ENCODE measurements at places on chromosomes 4 and X.

DNA sequence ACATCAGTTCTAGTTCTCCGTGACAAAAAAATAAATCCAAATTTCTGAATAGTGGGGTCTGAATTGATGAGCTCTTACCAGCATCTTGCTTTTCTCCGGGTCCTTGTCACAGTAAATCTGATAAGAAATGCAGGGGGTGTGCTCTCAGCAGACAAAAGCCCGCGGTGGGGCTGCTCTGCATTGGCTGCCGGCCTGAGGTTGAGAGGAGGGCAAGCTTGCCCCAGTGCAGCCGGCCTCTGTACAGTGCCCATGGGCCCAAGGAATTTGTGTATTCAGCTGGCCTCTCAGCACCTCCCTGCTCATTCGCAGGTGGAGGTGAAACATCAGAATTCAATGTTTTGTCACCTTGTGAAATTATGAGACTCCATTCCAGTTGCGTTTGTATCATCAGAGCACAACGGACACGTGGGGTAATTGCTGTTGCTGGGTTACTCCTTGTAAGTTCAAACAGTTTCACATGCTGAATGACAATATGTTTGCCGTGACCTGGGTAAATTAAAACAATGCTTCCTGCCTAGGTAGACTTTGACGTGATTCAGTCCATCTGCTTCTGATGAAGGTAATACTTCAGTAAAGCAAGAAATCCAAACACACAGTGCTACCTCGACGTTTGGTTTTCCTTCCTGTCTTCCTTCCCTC, 596.4 kb downstream of the MID1IP1 start:
- no peak for DNase-seq

DNA sequence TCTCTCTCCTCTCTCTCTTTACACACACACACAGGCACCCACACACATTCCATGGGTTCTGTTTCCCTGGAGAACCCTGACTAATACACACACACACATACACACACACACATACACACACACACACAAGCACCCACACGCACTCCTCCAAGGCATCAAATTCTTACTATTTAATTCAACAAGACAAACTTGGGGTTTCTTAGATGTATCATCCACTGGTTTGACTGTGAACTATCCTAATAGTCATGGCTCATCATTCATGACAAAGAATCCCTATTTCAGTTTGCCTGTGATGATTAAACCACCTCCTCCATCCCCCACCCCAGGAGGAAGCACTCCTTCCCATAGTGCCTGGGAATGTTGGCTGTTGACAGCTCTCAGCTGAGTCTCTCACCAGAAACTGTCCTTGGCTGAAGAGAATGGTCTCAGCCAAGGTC, 98.2 kb downstream of the USP46 start:
- DNase-seq = no peak

- DNase-seq = no peak
These were observed 18.4 kb downstream of the NMU start for GRCh38 chr4:55617587-55618197.

DNA sequence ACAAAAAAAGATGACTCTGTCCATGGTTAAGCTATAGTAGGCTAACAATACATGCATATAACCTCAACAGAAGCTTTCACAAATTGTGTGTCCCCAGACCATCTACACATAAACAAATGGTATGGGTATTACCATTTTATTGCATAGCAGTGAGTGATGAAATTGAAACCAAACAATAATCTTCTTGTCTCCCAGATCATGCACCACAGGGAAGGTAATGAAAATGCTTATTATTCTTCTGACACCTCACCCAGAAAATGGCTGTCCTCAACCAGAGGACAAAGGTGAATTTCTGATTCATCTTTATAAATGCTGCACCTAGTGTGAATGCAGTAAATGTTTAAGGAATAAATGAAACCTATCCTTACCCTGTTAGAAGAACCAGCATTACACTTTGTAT, 8.0 kb downstream of the PRSS12 start:
- no peak for DNase-seq

DNA sequence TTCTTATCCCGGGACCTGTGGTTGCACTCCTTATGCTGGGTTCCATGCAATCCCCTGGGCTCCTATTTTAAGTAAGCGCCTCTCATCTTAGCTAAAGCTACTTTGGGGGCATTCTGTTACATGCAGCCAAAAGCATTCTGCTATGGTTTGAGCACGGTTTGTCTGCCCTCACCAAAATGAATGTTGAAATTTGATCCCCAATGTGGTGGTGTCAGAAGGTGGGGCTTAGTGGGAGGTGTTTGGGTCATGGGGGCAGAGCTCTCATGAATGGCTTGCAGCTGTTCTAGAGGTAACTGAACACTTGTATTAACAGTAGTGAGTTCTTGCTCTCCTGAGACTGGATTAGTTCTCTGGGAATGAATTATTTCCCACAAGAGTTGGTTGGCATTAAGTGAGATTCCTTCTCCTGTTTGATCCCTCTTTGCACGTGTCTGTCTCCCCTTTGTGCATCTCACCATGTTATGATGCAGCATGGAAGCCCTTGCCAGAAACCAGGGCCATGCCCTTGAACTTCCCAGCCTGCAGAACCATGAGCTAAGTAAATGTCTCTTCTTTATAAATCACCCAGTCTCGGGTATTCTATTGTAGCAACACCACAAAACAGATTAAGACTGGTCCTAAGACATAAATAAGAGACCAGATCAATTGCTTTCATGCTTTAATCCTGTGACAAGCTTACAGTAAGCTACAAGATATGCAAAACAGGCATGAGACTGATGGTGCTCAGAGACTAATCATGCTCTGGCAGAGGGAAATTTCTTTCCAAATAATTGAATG, 141.8 kb downstream of the TSPAN5 start:
- no peak for DNase-seq

DNA sequence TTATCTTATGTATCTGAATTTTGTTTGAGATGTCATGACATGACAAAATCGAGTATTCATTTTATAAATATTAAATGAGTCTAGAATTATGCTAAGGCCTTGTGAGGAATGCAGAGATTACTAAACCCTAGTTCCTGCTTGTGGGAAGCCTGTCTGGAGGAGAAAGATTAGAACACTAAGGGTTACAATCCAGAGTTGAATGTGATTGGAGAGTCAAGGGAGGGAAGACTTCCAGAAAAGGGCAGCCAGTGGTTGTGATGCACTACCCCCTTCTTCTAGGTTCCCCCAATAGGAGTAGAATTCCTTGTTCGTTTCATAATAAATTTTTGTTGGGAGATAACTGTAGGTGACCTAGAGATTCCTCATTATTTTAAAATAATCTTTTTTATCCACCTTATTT, 141.1 kb downstream of the AFF1 start:
- no peak for DNase-seq

- DNase-seq = no peak
These were observed 23.5 kb downstream of the FMR1 start for GRCh38 chrX:147935156-147935758.

- DNase-seq = no peak
These were observed 38.6 kb upstream of the EDA2R start for GRCh38 chrX:66677430-66677829.

DNA sequence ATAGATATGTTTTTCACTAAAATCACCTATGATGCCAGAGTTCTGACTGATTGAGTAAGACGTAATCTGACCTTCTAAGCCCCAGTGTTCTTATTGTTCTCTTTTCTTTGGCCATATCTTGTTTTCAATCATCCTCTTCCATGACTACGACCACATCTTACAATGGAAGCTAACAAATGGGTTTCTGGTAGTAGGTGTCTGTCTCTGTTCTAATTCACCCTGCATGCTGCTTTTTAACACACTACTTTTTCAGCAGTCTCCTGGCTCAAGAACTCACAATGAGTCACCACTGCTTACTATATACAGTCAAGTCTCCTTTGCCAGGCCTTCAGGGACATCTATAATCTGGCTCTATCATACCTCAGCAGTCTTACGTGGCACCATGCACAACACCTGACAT, 146.1 kb downstream of the NEXMIF start:
- no peak for DNase-seq

DNA sequence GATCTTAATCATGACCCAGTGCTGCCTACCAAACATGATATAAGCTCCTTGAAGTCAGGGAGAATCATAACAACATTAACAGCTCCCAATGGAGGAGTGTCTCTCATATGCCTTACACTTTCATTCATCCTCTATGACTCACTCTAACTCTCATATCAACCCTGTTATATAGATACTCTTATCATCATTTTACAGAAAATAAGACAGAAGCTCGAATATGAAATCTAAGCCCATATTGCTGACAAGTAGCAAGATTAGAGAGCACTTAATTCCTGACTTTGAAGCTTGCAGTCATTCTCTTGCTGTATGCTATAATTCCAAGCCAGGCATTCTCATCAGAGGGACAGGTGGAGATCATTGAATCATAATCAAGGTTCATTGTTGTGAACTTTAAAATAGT, 476.7 kb upstream of the ATOH1 start:
- no peak for DNase-seq

DNA sequence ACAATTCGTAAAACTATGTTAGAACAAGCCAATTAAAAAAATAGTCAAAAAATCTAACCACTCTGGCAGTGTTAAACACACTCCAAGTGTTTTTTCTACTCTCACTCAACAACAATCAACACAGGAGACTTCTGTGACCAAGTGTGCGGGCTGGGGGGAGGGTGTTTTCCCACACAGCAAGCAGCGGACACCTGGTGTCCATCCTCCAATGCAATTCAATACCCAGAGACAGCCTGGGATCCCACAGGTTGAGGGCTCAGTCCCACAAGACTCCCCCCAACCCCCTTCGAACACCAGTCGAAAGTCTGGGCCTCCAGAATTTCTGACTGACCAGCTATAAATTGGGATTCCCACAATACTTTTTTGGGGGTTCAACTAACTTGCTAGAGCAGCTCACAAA, 8.3 kb upstream of the PIM2 start:
- DNase-seq = no peak

- DNase-seq = peak; percentile 0
These were observed 91.8 kb upstream of the POU3F4 start for GRCh38 chrX:83416273-83416672.

- DNase-seq = no peak
These were observed 107.0 kb downstream of the TRAPPC11 start for GRCh38 chr4:183766140-183766539.

DNA sequence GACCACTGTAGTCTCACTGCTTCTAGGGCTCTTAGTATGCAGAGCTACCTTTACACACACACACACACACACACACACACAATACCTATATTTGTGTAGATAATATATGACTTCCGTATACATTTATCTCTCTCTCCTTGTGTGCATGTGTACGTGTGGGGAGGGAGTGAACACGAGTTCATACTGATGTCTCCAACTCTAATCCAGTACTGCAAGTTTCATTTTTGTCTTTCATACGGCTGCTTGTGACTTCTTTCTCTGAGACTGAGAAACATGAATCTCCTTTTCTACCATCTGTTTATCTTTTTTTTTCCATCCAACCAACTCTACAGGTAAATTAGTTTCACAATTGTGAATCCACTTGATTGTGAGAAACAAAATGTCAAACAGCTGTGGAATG, 1229.5 kb upstream of the AGA start:
- no peak for DNase-seq

- no peak for DNase-seq
These were observed 2.5 kb downstream of the GABRQ start for GRCh38 chrX:152640034-152640818.

GRCh38 chr4:188396037-188396436, 256.8 kb downstream of the TRIML1 start:
- DNase-seq = no peak

DNA sequence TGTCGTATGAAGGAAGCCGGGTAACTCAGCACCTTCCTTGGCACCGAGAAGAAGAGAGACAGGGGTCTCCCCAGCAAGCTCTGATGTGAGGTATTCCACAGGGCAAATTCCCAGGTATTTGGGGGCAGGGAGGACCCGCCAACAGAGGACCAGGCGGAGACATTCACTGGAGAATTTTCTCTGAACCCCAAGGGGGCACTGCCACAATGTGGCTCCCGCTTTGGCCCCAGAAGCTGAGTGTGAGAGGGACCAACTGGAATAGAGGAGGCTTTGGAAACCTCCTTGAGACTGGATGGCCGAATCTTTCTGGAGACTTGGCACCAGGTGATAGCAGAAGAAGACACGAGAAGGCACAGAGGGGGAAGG, 735 bp upstream of the GABRE start:
- no peak for DNase-seq

DNA sequence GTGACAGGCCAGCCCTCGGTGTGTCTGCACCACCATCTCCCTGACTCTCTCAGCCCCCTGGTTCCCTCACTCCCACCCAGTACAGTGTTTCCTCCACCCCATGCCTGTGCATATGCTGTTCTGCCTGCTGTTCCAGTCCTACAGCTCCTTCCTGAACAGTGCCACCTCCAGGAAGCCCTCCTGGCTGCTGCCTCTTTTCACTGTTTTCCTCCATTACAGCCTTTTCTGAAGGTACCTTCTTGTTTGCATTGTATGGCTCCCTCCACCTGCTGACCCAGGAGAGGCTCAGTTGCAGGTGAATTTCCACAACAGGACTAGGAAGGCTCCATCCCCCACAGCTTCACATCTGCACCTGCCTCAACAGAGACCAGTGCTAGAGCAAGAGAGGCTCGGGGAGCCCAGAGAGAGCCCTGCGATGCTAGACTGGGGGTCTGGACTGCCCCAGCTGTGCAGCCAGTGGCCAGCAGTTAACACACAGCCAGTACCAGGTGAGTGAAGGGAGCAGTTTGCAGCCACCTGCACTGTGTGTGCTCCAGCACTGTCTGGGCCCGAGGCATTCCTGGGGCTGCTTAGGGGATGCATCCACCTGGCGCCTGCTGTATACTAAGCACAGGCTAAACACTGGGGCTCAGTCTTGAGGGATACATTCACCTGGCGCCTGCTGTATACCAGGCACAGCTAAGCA, 92.0 kb downstream of the ADRA2C start:
- no peak for DNase-seq

- no peak for DNase-seq
These were observed 103.1 kb upstream of the GPRIN3 start for GRCh38 chr4:89410687-89411086.

DNA sequence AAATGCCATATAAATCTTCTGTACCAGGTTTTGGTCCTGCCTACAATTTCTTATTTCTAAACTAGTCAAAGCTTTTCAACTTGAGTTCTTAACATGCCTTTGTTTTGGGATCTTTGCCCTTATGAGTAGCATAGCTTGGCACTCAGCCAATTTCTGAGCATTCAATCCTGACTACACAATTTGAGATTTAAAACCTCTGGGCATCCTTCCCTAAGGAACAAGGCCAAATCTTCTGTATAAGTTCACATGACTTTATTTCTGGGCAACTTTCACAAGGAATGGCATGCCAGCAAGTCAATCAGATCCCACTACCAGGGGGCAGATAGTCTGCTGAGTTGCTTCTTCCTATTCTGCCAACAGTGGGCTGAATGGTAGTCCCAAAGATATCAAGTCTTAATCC, 254.2 kb downstream of the ADAMTS3 start:
- peak; percentile 16 for DNase-seq

All from globus pallidus (tissue), 1 donor.